Activated effector memory CD4-positive, alpha-beta T cell treated with anti-CD3 and anti-CD28 coated beads, Interleukin-2, amount 50 U/mL, for 16 hours (primary cell): ENCODE measurements at places on chromosomes 12 and 14.

DNA sequence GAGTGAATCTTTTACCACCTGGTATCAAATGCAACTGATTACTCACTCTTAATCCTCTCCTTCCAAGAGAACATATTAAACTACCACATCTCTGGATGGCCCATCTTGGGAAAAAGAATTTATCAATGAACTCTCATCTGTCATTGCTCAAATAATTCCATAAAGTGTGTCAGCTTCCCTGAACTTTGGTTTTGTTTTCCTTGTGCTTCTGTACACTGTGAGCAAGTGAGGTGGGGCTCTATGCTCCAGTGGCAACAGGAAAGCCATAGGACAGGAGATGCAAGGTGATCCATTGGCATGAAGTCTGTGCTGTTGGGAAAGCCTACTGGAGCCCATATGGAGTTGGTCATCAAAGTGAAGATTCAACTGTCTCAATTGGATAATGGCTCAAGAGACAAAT lies 17.4 kb downstream of the OTOGL start:
- DNase-seq = no peak

DNA sequence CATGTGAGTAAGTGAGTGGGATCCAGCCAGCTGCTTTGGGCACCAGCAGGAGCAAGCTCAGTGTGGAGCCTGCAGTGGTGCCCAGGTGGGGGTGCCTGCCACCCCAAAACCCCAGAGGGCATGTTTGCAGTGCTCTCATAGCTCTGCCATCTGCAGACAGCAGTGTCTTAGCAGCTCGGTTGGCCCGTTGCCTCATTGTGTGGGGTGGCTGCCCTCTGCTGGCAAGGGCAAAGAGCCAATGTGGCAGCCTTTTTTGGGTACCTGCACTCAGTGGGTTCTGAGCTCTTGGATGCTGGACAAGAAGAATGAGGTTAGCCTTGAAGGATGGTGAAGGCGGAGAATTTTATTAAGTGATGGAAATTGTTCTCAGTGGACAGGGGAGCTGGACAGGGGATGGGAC lies 52.3 kb downstream of the NEUROD4 start:
- DNase-seq = peak; percentile 90

DNA sequence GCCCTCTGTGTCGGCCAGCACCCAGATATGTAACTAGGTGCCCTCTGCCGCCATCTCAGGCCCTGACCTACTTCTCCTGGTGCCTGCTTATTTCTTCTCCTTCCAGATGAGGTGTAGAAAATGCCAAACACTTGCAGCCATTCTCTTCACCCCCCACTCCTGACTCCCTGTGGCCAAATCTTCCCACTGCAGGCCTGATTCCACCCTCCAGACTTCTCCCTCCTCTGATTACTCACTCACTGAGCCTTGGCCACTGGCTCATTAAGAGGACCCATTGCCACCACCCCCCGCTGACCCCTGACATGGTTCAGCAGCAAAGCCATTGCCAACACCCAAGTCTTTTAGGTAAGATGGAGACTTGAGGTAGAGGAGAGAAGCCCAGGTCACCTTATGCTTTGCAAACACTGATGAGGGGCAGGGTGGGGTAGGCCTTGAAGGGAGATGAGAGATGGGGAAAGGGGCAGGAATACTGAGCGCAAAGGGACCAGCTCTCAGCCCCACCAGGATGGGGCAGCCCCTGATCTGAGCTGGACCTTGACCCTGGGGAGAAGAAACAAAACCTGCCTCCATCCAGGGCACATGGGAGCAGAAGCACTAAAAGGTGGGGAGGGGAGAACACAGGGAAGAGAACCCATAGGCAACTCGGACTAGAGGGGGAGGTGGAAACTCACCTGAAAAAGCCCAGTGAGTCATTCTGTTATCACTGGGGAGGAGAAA lies 25.1 kb upstream of the ANO2 start:
- no peak for DNase-seq

DNA sequence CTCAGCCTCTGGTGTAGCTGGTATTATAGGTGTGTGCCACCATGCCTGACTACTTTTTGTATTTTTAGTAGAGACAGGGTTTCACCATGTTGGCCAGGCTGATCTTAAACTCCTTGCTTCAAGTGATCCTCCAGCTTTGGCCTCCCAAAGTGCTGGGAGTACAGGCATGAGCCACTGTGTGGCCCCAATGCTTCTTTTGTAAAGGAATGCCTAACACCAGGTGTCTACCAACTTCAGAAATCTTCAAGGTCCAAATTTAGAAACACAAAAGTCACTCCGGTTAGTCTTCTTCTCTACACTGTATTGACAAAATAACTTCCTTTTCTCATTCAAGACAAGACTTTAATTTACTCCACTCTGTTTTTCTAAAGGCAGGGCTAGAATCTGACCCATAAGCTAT lies 188.7 kb downstream of the PRKD1 start:
- no peak for DNase-seq

GRCh38 chr12:57006809-57007475 lies 596 bp upstream of the ZBTB39 start:
- DNase-seq = no peak

- DNase-seq = peak; percentile 45
Observed at GRCh38 chr14:104145826-104146601, 7.6 kb downstream of the KIF26A start.

GRCh38 chr12:76201316-76201715 lies 116.8 kb upstream of the NAP1L1 start:
- no peak for DNase-seq

- DNase-seq = no peak
Observed at GRCh38 chr12:93894391-93895088, 217.4 kb downstream of the CRADD start.

GRCh38 chr12:125305231-125305630 lies 240.0 kb downstream of the AACS start:
- peak; percentile 4 for DNase-seq
